ENCODE measurements at places on chromosomes 2 and 18.

DNA sequence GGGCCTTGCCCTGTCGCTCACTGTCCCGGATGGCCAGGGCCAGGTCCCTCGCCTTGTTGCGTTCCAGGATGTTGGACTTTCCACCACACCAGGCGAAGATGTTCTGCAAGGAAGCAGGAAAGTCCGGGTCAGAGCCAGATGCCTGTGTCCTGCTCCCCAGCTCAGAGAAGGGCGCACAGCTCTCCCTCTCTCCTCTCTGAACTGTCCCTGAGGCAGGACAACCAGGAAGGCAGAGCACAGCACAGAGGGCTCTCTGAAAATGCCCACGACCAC, 11.0 kb downstream of the CAPG start:
- H3K4me1 ChIP-seq = no peaks in the 10 kb centered on the region
- no peaks in the 10 kb centered on the region for H3K27me3 ChIP-seq
- H3K4me3 ChIP-seq = no peak overlapping the region
- no peak for DNase-seq
- no peak overlapping the region for H3K27ac ChIP-seq

GRCh38 chr2:170155022-170155722, 22.8 kb upstream of the MYO3B start:
- no peaks in the 10 kb centered on the region for H3K27me3 ChIP-seq
- H3K4me1 ChIP-seq = no peaks in the 10 kb centered on the region
- H3K36me3 ChIP-seq = no peaks in the 10 kb centered on the region
- no peak overlapping the region for H3K27ac ChIP-seq
- no peak overlapping the region for H3K4me3 ChIP-seq

DNA sequence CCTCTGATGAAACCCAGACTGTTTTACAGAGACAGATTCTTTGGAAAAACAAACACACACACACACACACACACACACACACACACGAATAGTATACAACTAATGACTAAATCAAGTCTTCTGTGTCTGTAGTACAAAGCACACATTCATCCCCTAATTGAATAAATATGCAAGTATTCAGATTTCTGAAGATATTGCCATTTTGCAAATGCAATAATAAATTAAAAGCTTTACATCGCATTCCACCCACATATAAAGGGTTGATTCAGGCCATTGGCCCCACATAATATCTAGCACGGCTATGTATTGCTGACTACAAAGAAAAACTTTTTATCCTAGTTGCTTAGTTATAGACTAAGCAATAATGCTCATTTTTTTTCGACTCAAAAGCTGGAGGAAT, 86.2 kb downstream of the PAX3 start:
- H3K27ac ChIP-seq = no peak overlapping the region
- no peak for DNase-seq
- H3K27me3 ChIP-seq = no peaks in the 10 kb centered on the region
- H3K36me3 ChIP-seq = no peaks in the 10 kb centered on the region
- H3K4me1 ChIP-seq = no peaks in the 10 kb centered on the region

GRCh38 chr2:53913721-53914120, 54.0 kb upstream of the GPR75 start:
- no peaks in the 10 kb centered on the region for H3K27me3 ChIP-seq
- no peak for DNase-seq
- H3K4me1 ChIP-seq = no peaks in the 10 kb centered on the region
- H3K4me3 ChIP-seq = no peak overlapping the region
- peaks cover 33% of the 10 kb centered on the region for H3K36me3 ChIP-seq

- H3K4me1 ChIP-seq = no peaks in the 10 kb centered on the region
- no peak overlapping the region for H3K4me3 ChIP-seq
- no peaks in the 10 kb centered on the region for H3K36me3 ChIP-seq
- H3K27ac ChIP-seq = no peak overlapping the region
- no peaks in the 10 kb centered on the region for H3K27me3 ChIP-seq
- DNase-seq = no peak
Observed at GRCh38 chr2:33314541-33314940, 161.9 kb upstream of the RASGRP3 start.

DNA sequence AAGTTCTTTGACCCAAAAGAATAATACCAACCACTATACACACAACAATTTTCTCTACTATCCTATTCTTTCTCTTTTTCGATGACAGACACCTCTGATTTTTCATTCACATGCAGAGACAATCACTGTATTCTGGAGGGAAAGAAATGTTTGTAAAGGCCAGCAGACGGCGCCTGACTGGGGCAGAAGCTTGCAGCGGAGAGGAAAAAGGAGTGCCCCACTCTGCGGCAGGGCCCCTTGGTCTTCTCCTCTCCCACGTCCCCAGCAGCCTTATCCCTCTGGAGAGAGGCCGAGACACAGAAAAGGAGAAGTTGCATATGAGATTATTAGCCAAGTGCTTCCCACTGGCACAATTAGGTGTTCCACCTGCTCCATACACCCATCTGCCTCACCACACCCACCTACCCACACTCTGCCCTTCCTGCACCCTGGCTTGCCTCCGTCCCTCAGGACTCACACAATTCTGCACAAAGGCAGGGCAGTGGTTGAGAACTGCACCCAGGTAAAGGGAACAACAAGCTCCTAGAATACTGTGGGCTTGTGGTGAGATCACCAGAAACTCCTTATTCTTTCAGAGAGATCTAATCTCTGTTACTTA, 687.3 kb downstream of the NRXN1 start:
- H3K27me3 ChIP-seq = no peaks in the 10 kb centered on the region
- no peaks in the 10 kb centered on the region for H3K36me3 ChIP-seq
- H3K4me1 ChIP-seq = no peaks in the 10 kb centered on the region
- H3K4me3 ChIP-seq = no peak overlapping the region

GRCh38 chr2:138060301-138060635, 96.0 kb downstream of the HNMT start:
- no peaks in the 10 kb centered on the region for H3K36me3 ChIP-seq
- no peak for DNase-seq
- no peaks in the 10 kb centered on the region for H3K27me3 ChIP-seq

GRCh38 chr2:226795281-226796011, 4.2 kb downstream of the IRS1 start:
- no peaks in the 10 kb centered on the region for H3K27me3 ChIP-seq
- no peaks in the 10 kb centered on the region for H3K36me3 ChIP-seq
- H3K4me3 ChIP-seq = no peak overlapping the region

DNA sequence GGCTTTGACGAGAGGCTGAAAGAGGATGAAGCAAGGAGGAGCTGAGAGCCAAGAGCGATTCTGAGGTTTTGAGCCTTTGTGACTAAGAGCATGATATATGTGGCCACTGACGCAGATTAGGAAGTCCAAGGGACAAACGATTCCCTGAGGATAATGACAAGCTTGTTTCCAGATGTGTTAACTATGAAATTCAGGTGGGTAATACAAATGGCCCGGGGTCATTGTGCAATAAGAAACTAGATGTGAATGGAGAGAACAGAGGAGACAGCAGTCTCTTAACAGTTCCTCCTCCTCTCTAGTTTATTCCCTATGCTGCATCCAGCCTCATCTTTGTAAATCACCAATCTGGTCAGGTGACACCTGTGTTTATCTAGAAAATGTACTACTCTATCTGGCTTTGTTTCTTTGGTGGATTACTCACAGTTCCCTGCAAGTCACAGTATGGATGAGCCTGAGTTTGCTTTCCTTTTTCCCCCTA, 84.2 kb downstream of the SOCS6 start:
- no peaks in the 10 kb centered on the region for H3K4me1 ChIP-seq
- no peak overlapping the region for H3K27ac ChIP-seq
- no peak overlapping the region for H3K4me3 ChIP-seq
- no peak for DNase-seq

- H3K4me1 ChIP-seq = peaks cover 16% of the 10 kb centered on the region
- no peaks in the 10 kb centered on the region for H3K36me3 ChIP-seq
- no peaks in the 10 kb centered on the region for H3K27me3 ChIP-seq
- no peak for DNase-seq
- H3K4me3 ChIP-seq = no peak overlapping the region
Observed at GRCh38 chr2:96520697-96521096, 15.5 kb upstream of the NEURL3 start.

DNA sequence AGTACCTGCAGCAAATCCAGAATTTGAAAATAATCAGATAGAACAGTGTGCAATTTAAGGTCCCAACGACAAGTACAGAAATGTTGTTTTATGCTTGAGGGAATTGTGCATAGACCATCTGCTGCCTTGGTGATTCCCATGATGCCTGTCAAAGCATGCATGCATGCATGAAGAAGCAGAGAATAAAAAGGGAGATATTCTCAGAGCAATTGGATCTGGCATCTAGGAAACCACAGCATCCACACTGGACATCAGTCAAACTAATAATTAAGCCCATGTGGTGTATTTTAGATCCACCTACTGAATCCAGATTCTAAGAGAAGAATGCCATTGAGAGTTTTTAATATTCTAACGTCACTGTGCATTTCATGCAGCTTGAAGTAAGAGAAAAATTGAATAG, 361.2 kb downstream of the FSIP2 start:
- no peaks in the 10 kb centered on the region for H3K36me3 ChIP-seq
- no peaks in the 10 kb centered on the region for H3K4me1 ChIP-seq
- DNase-seq = no peak
- H3K4me3 ChIP-seq = no peak overlapping the region

DNA sequence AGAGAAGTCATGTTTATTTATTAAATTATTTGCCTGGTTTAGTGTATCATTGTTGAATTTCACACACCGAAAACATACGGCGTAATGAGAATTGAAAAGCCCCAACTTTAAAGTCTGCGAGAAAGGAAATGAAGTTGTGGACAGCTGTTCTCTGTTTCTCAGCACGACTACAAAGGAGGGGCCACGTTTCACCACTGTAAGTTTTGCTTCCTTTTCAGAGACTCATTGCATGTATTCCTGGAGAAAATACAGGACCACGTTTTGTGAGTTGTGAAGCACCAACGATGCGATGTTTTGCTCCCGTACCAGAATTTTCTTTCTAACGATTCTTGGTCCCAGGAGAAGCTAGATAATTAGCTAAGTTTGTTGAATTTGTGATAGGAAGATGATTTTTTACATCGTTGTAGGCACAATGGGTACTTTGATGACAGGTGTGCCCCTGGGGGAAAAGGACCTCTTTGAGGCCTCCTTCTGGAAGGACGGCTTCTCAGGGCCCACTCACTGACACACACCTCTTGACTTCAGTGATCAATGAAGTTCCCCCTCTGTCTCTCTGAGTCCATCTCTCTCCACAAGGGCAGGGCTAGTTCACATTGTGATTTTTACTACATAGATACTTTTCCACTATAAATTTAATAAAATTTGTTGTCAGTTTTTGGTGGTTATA, 23.7 kb upstream of the ACKR3 start:
- no peak for DNase-seq
- H3K36me3 ChIP-seq = peaks cover 6% of the 10 kb centered on the region
- H3K4me3 ChIP-seq = peak overlapping the region; percentile 14
- peak overlapping the region; percentile 64 for H3K27ac ChIP-seq
- H3K27me3 ChIP-seq = no peaks in the 10 kb centered on the region

GRCh38 chr2:232455426-232456255, at the start of gene ALPI:
TSS of gene ALPI (plus strand) at chr2:232456153. CDS start at chr2:232456200, 47 bp downstream.
- no peak within 1 kb of the TSS for H3K4me3 ChIP-seq
- H3K27me3 ChIP-seq = no peaks in the 10 kb centered on the region
- no peak for DNase-seq
- no peaks in the 10 kb centered on the region for H3K4me1 ChIP-seq

- no peak overlapping the region for H3K4me3 ChIP-seq
- DNase-seq = no peak
- H3K27me3 ChIP-seq = no peaks in the 10 kb centered on the region
- H3K4me1 ChIP-seq = peaks cover 16% of the 10 kb centered on the region
- peaks cover 3% of the 10 kb centered on the region for H3K36me3 ChIP-seq
- H3K27ac ChIP-seq = no peak overlapping the region
Observed at GRCh38 chr2:170932166-170932565, 3.1 kb downstream of the GORASP2 start.

DNA sequence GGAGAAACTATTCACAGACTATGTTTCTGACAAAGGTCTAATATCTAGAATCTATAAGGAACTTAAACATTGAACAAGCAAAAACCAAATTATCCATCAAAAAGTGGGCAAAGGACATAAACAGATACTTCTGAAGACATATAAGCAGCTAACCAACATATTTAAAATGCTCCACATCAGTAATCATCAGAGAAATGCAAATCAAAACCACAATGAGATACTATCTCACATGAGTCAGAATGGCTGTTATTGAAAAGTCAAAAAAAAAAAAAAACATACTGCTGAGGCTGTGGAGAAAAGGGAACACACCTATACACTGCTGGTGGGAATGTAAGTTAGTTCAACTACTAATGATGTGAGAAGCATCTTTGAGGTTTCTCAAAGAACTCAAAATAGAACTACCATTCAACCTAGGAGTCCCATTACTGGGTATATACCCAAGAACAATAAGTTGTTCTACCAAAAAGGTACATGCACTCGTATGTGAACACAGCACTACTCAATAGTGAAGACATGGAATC, 220.4 kb upstream of the TFPI start:
- no peaks in the 10 kb centered on the region for H3K4me1 ChIP-seq
- H3K27ac ChIP-seq = no peak overlapping the region
- H3K36me3 ChIP-seq = no peaks in the 10 kb centered on the region

DNA sequence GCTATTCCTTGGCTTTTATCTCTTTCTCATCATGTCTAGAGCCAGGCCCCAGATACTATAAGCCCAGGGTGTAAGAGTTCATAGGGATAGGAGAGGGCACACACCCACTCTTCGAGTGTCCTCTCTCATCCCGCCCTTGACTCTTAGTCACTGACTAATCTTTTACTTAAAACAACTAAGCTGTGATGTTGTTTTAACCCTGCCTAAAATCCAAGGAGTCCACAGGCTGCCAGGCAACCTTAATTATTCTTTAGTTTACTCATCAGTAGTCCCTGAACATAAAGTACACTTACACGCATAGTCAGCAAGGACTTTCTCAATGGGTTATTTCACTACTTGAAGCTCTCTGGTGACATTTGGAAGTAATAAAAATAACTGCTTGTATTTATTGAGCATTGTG, 28.4 kb downstream of the GREB1L start:
- H3K4me1 ChIP-seq = no peaks in the 10 kb centered on the region
- H3K27me3 ChIP-seq = no peaks in the 10 kb centered on the region
- no peak for DNase-seq
- no peaks in the 10 kb centered on the region for H3K36me3 ChIP-seq

GRCh38 chr2:222548992-222549391, 106.9 kb downstream of the FARSB start:
- no peaks in the 10 kb centered on the region for H3K36me3 ChIP-seq
- H3K4me1 ChIP-seq = no peaks in the 10 kb centered on the region
- H3K27me3 ChIP-seq = no peaks in the 10 kb centered on the region
- DNase-seq = no peak
- no peak overlapping the region for H3K4me3 ChIP-seq

DNA sequence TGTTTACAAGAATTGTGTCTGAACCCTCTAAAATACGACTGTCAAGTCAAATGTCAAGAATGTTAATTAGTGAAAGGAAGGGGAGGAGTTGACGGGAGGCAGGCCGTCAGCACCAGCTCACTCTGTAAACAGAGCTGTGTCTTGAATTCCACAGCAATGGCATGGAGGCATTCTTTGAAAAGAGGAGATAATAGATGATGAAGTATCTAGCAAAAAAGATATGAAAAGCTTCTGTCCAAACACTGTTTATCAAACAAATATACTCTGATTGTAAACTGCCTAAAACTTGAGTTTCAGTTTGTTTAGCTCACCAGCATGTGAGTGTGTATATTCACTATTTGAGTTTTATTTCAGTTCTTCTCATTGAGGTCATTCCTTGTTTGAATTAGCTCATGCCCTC, 94.7 kb upstream of the CDC42EP3 start:
- H3K4me1 ChIP-seq = no peaks in the 10 kb centered on the region
- no peaks in the 10 kb centered on the region for H3K27me3 ChIP-seq
- no peak overlapping the region for H3K4me3 ChIP-seq
- no peaks in the 10 kb centered on the region for H3K36me3 ChIP-seq
- no peak for DNase-seq

GRCh38 chr2:236676136-236676873, 106.7 kb downstream of the ACKR3 start:
- H3K27ac ChIP-seq = no peak overlapping the region
- H3K4me3 ChIP-seq = no peak overlapping the region
- H3K36me3 ChIP-seq = no peaks in the 10 kb centered on the region
- no peaks in the 10 kb centered on the region for H3K27me3 ChIP-seq
